ENCODE measurements at places on chromosomes 2 and 18. TPM values are rescaled to one million over a fixed set of nuclear protein-coding genes. Genes with fewer than 3 reads are reported as not detected.

- H3K4me3 ChIP-seq, result no peak overlapping the region
- no peak for DNase-seq
- H3K4me1 ChIP-seq, result no peaks in the 10 kb centered on the region
- H3K36me3 ChIP-seq, result no peaks in the 10 kb centered on the region
- H3K27ac ChIP-seq, result no peak overlapping the region
These were observed 223.7 kb downstream of the NUP35 start for GRCh38 chr2:183347969-183348368.

Gene CRYGB
- not detected for total RNA-seq

DNA sequence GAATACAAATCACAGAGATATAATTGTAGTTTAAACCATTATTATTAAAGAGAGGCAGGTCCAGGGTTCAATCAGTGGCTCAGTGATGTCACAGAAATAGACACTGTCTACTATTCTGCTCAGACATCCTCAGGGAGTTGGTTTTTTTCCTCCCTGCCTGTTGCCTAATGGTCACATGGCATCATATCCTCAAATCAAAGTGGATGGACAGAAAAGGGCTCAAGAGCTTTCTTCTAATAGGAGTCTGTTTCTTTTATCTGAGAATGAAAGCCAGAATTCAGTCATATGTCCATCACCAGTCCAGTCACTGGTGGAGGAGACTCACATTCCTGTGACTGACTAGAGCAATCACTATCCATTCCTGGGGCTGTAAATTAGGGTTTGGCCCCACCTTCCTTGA, 27.9 kb upstream of the EPC2 start:
- H3K27me3 ChIP-seq, result no peaks in the 10 kb centered on the region
- no peak overlapping the region for H3K4me3 ChIP-seq
- DNase-seq, result no peak
- peaks cover 10% of the 10 kb centered on the region for H3K4me1 ChIP-seq

DNA sequence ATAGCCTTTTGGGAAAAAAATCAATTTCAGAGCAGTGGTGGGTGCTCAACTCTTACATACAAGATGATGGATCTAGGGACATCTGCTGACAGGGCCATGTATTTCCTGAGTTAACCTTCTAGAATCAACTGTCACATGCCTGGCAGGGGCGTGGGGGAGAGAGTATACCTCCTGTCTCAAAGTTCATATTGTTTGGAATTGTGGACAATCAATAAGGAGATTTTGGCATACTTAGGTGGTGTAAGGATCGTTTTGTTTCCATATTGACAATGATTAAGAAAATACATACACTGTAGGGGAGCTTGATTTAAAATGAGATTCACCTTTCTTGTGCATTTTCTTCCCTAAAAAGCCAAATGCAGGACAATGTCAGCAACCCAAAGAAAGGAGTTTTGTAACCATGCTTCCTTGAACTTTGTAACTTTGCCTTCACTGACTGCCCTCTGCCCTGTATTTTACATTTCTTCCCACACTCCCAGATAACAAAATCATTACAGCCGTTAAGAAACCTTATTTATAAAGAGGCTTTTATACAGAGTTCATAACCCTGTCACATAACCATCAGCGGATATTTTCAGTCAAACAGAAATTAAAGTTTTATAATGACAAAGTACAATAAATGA, 88.4 kb downstream of the MEP1B start:
- H3K27ac ChIP-seq, result no peak overlapping the region
- H3K27me3 ChIP-seq, result peaks cover 16% of the 10 kb centered on the region
- H3K36me3 ChIP-seq, result no peaks in the 10 kb centered on the region

Gene INHA
- not detected for total RNA-seq

Gene CD28
- total RNA-seq, result 58.9 TPM

- H3K36me3 ChIP-seq, result no peaks in the 10 kb centered on the region
- H3K4me3 ChIP-seq, result no peak overlapping the region
- DNase-seq, result no peak
- peaks cover 2% of the 10 kb centered on the region for H3K27me3 ChIP-seq
These were observed 61.6 kb upstream of the CYRIA start for GRCh38 chr2:16727256-16727655.

Gene LYPD1
- total RNA-seq, result not detected

All from activated naive CD8-positive, alpha-beta T cell treated with anti-CD3 and anti-CD28 coated beads, Interleukin-2, amount 10 ng/mL, durations not matched to agents 7 days and 5 days (primary cell).